Endothelial cell of umbilical vein (primary cell): ENCODE measurements at places on chromosomes 4 and X. TPM values are rescaled to one million over a fixed set of nuclear protein-coding genes. Genes with fewer than 3 reads are reported as not detected.

PDE6B gene
- total RNA-seq = 0.85 and 1.8 TPM in 2 replicates

DNA sequence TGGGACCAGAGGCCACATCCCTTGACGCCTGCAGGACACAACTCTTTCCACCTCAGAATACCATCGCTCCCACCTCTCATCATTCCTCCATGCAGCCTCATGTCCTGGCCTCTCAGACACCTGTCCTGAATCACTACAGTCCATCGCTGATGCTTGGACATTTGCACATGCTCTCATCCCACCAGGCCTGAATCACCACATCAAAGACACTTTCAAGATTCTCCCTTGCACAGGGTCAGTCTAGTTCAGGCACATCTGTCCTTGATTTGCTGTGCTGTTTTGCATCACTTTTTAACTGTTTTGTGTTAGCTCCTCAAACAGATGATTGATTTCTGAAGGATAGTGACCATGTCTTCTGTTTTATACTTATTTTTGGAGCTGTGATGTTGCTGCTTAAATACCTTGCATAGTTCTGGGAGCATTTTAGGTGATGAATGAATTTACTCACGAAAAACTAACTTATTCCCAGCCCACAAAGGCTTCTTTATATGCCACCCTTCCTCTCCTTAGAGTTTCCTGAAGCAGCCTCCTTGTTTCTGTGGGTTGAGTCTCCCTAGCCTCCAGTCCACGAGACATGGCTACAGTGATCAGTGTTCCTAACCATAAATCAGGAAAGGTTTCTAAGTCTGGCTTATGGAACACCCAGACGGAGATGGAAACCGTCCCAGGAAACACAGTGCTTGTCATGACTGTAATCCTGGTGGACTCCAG lies 2.6 kb downstream of the FAM114A1 start:
- H3K4me3 ChIP-seq = no peak overlapping the region
- H3K36me3 ChIP-seq = peaks cover 17% of the 10 kb centered on the region
- no peaks in the 10 kb centered on the region for H3K27me3 ChIP-seq
- no peak for DNase-seq
- H3K27ac ChIP-seq = no peak overlapping the region

DNA sequence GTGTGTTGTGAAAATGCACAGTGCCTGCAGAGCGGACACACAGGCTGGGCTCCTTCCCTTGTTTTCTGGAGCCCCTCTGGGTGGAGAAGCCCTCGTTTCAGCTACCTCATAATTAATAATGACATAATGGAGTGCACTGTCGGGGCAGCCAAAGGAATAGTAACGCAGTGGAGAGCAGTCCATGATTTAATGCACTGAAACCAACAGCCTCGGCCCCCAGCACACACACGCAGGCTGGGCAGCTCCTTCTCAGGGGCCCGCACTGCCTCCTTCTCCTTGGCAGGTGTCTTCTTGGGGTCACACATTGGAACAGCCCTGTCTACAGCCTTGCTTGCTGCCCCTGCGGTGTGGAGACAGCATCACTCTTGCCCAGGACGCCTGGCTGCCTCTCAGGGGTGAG lies 89.2 kb downstream of the DCTD start:
- DNase-seq = no peak
- H3K4me3 ChIP-seq = no peak overlapping the region
- no peaks in the 10 kb centered on the region for H3K4me1 ChIP-seq

MAGEB1 gene
- not detected in 2 replicates for total RNA-seq

GRCh38 chr4:124711471-124712371 lies 811 bp downstream of the ANKRD50 start:
- H3K4me3 ChIP-seq = peak overlapping the region; percentile 78
- H3K27ac ChIP-seq = peak overlapping the region; percentile 94
- H3K36me3 ChIP-seq = no peaks in the 10 kb centered on the region
- H3K27me3 ChIP-seq = no peaks in the 10 kb centered on the region
- DNase-seq = peak; percentile 77
- H3K4me1 ChIP-seq = peaks cover 33% of the 10 kb centered on the region

- no peaks in the 10 kb centered on the region for H3K4me1 ChIP-seq
- no peak overlapping the region for H3K4me3 ChIP-seq
- H3K36me3 ChIP-seq = no peaks in the 10 kb centered on the region
- H3K27me3 ChIP-seq = no peaks in the 10 kb centered on the region
- DNase-seq = no peak
- H3K27ac ChIP-seq = no peak overlapping the region
Measured at GRCh38 chr4:25446611-25447010, 69.5 kb downstream of the ANAPC4 start.

DNA sequence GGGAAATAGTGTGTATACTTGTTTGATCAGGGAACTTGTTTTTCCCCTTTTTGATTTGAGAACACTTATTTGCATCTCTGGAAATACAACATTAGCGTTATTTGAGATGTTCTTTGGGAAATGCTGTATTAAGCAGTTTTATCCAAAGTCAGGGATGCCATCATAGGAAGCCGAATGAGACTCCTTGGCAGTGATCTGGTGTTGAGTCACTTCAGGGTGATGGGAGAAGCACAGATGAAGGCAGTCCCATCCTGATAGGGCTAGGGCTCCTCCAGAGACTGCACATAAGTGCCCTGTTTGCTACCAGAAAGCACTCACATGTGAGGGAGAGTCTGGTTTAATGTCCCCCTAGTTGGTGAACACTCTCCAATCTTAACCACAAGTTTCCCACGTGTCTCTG lies 62.3 kb downstream of the IL1RAPL1 start:
- DNase-seq = no peak
- H3K36me3 ChIP-seq = no peaks in the 10 kb centered on the region
- H3K27me3 ChIP-seq = no peaks in the 10 kb centered on the region
- H3K27ac ChIP-seq = no peak overlapping the region
- no peaks in the 10 kb centered on the region for H3K4me1 ChIP-seq

LARP7 gene
- 30.8 and 35.1 TPM in 2 replicates for total RNA-seq

DNA sequence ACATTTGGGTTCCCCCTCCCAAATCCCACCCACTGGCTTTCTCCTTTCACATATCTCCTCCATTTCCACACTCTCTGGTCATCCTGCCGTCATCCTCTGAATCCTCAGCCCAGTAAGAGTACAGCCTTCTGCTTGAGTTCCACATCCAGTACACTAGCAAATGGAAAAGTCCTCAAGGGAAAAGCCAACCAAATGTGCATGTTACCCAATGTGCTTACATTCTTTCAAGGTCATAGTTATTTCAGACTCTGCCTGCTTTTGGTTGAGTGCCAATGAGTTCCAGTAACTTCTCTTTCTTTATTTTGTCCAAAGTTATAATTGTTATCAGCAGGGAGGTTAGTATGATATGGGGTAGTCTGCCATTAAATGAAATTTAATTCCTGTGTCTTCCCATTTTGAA lies 78.1 kb downstream of the SRPX start:
- peak; percentile 13 for DNase-seq
- H3K4me1 ChIP-seq = no peaks in the 10 kb centered on the region
- H3K27me3 ChIP-seq = no peaks in the 10 kb centered on the region
- H3K4me3 ChIP-seq = no peak overlapping the region

RAB33A gene
- total RNA-seq = 0.91 and 1.4 TPM in 2 replicates

GRCh38 chr4:83617371-83618035 lies 81.6 kb downstream of the GPAT3 start:
- H3K36me3 ChIP-seq = no peaks in the 10 kb centered on the region
- no peak overlapping the region for H3K4me3 ChIP-seq
- no peak for DNase-seq
- H3K4me1 ChIP-seq = peaks cover 22% of the 10 kb centered on the region

DNA sequence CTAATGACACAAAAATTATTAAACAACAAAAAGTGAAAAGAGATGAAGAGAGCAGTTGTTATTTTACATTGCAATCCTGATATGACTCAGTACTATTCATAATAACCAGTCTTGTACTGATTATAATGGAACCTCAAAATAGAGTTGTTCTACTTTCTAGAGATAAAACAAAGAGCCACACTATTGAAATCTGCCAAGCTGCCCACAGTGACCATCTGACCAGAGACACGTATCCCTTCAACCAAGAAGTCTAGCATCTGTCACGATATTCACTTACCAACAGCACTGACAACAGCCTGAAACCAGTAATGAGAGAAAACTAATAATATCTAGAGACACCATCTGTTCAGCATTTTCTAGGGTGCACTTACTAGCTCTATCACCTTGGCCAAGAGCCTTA lies 466.7 kb downstream of the NKX6-1 start:
- H3K36me3 ChIP-seq = no peaks in the 10 kb centered on the region
- no peak overlapping the region for H3K4me3 ChIP-seq
- no peaks in the 10 kb centered on the region for H3K27me3 ChIP-seq
- no peak overlapping the region for H3K27ac ChIP-seq
- no peak for DNase-seq
